NCI-H2171 treated with DMSO at 0.1 percent for 48 hours (cell line): ENCODE measurements at places on chromosomes 11 and 22.

GRCh38 chr11:59154610-59155009 is 12.0 kb downstream of the FAM111A start:
- DNase-seq = no peak

GRCh38 chr11:120090411-120090810 is 47.5 kb downstream of the TRIM29 start:
- DNase-seq = no peak

DNA sequence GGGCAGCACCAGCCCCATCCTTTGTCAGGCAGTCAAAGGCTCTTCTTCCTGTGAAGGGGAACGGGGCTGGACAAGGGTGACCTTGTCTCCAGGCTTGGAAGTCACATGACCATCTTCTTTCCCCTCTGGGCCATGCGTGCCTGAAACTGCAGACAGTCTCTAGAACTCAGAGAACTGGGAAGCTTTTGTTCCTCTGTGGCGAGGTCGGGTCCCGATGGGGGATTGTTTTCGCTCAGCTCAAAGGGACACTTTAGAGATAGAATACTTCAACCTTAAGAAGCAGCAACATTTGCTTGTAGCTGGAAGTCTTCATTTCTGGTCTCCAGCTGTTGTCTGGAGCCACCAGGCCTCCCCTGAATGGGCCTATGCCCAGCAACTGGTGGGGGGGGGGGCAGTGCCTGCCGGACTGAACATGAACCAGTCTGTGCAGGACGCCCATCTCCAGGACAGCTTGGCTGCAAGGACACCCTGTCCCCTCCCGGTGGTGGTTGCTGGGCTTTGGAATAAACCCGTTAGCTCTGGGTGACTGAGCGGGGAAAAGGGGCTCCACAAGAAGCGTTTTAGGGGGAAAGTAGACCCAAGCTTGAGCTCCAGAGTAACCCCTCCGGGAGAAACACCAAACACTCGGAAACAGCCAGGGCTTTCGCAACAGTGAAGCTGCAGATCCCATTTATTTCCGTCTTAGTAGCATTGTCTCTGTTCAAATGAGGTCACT is 55.7 kb upstream of the EMID1 start:
- no peak for DNase-seq

GRCh38 chr22:28017558-28017820 is 98.4 kb upstream of the PITPNB start:
- no peak for DNase-seq

- DNase-seq = no peak
Measured at GRCh38 chr11:2578929-2579270, 120.9 kb downstream of the KCNQ1OT1 start.

DNA sequence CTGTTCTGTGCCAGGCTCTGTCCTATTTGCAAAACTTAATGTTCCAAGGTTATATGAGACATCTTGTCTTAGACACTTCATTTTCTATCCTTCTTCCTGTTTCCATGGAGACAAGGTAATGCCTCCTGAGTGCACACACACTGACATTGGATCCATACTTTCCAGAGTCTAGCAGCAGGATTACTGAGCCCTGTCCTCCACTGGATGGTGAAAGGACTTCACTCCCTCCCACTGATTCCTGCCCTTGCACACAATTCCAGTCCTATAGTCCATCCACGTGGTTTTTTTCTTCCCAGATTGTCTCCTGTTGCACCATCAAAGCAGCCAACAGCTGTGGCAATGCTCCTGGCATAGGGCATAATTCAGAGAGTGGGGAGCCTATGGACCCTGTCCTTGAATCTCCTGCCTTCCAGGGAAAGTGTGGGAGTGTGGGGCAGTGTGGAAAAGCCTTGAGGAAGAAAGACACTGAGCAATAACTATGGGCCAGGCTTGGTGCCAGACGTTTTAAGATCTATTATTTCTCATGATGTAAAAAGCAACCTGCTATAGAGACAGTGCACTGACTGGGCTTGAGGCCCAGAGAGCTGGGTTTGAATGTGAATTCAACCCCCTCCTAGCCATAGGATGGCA is 31.3 kb downstream of the SERPINH1 start:
- DNase-seq = peak; percentile 12

DNA sequence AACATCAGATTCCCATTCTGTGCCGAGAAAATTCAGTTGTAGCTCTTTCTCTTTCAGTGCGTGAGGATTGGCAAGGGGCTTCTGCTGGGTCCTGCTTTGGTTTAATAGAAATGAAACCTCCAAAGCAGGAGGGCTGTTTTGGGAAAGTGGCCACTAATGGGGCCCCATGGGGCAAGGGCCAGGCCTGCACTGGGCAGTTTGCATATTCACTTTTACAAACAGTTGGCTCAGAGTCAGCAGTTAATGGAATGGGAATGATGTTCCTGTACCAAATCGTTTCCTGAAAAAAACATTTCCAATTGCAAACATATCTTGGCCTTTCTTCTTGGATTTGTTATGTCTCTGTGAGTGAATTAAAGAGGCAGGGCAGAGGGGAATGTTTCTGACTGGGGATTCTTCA is 92.1 kb downstream of the PARVA start:
- no peak for DNase-seq

DNA sequence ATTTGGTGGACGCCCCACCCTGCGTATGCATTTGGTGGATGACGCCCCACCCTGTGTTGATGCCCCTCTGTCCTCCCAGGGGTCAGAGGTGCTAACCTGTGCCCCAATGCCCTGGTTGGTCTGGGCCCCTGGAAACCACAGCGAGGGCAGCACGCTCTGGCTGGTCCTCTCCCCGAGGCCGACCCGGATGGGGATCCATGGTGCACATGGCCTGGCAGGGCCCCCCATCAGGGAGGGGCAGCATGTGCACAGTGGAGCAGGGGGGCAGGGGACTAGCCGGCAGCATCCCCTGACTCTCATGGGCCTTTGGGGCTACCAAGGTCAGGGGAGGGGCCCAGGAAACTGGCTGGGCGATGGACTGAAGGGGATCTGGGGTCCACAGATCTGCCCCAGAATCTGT is 7.6 kb upstream of the MUC5AC start:
- DNase-seq = no peak

- no peak for DNase-seq
Measured at GRCh38 chr11:77467993-77468392, 5.9 kb downstream of the PAK1 start.

- peak; percentile 22 for DNase-seq
Measured at GRCh38 chr22:24696551-24697001, 77.9 kb downstream of the PIWIL3 start.

DNA sequence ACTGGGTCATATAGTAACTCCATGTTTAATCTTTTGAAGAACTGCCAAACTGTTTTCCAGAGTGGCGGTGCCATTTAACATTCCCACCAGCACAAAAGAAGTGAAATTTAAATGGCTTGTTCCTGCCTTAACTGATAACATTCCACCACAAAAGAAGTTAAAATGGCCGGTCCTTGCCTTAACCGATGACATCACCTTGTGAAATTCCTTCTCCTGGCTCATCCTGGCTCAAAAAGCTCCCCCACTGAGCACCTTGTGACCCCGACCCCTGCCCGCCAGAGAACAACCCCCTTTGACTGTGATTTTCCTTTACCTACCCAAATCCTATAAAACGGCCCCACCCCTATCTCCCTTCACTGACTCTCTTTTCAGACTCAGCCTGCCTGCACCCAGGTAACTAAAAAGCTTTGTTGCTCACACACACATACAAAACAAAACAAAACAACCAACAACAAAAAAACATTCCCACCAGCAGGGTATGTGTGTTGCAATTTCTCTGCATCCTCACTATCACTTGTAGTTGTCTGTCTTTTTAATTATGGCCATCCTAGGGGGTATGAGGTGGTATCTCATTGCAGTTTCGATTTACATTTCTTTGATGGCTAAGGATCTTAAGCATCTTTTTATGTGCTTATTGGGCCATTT is 109.0 kb downstream of the FAR1 start:
- DNase-seq = no peak

GRCh38 chr22:36180038-36180880 is 19.7 kb upstream of the APOL3 start:
- DNase-seq = peak; percentile 22

- peak; percentile 26 for DNase-seq
Measured at GRCh38 chr11:13160806-13161205, 116.8 kb upstream of the BMAL1 start.

GRCh38 chr22:45237065-45237990 is 3.4 kb downstream of the KIAA0930 start:
- peak; percentile 49 for DNase-seq

DNA sequence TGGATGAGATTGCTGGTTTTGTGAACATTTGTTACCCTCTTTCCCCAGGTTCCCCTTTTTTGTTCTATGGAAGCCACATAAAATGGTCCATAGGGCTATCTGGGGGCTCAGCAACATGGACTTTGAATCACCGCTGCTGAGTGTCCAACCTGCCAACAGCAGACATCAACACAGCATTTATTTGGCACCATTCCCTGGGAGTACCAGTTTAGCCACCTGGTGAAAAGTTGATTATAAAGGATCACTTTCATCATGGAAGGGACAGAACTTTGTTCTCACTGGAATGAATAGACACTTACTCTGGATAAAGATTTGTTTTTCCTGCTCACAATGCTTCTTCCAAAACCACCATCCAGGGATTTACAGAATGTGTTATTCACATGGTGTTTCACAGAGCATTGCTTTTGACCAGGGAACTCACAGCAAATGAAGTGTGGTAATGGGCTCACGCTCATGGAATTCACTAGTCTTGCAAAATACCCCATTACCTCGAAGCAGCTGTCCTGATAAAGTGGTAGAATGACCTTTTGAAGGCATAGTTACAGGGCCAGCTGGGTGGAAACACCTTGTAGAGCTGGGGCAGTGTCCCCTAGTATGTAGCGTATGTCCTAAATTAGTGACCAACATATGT is 43.9 kb downstream of the ADM start:
- DNase-seq = no peak

DNA sequence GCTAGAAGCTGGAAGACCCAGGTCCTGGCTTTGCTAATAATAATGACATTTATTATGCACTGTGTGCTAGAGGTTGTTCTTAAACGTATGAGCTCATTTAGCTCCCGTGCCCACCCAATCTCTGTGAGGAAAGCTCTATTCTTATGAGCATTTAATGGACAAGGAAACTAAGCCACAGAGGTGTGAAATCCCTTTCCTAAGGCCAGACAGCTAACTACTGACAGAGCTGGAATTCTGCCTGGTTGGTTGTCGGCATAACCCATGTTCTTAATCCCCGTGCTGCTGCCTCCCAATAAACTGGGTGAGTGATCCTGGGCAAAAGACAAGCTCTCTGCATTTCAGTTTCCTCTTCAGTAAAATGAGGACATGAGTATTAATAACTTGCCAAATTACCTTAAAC is 49.4 kb downstream of the SNX19 start:
- DNase-seq = no peak

DNA sequence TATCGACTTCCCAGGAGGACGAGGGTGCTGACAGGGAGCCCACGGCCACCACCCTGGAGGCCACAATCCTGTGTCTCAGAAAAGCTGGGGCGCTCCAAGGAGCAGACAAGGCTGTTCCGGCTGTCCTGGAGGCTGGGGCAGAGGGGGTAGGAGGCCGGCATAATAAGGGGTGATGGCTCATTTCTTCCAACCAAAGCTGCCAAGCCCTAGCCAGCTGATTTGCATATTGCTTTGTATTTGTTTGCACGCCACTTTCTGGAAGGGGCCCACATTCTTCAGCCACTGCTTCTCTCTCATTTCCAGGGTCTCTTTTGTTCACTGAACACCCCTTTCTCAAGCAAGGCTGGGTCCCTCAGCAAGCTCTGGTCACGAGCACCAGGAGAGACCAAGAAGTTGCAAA is 4.7 kb downstream of the PDE2A start:
- no peak for DNase-seq

GRCh38 chr11:2389377-2390026 is 11.0 kb upstream of the TSSC4 start:
- DNase-seq = no peak

GRCh38 chr22:20992456-20993303 is 9.2 kb downstream of the THAP7 start:
- DNase-seq = no peak

- no peak for DNase-seq
Measured at GRCh38 chr11:64796047-64796756, 6.8 kb downstream of the MAP4K2 start.

DNA sequence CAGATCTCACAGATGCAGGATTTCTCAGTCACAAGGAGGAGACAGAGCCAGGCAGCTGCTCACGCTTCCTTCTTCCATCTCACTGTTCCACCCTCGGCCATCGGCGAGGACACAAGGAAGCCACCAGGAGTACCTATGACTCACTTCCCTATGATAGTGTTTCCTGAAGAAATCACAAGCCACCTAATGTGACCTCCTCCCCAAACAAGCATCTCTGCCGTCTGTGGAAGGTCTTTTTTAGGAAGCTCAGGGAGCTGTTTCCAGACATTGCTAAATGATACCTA is 672.7 kb downstream of the TBC1D22A start:
- peak; percentile 35 for DNase-seq

GRCh38 chr22:29700206-29700899 is 19.4 kb upstream of the CABP7 start:
- DNase-seq = peak; percentile 68

GRCh38 chr22:20793748-20794649 is 20.1 kb downstream of the SERPIND1 start:
- DNase-seq = no peak

DNA sequence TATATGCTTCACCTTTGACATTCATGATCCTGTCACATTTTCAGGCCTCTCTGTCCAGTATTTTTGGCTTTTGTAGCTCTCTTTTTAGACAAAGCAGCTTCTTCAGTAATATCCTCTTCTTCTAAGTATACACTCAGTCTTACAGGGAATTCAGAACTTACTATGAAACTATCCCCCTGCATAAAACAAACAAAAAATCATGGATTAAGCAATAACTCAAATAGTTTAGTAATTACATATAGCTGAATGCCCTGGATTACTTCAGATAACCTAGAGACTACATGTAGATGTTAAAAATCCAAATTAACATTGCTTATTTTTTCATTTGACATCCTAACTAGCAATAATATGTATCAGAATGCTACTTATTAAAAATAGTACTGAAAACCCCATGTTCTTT is 5.2 kb downstream of the TAF1D start:
- no peak for DNase-seq

GRCh38 chr11:22479971-22480720 is 142.0 kb downstream of the SLC17A6 start:
- no peak for DNase-seq

- no peak for DNase-seq
Measured at GRCh38 chr11:6319704-6320410, 444 bp downstream of the CAVIN3 start.

DNA sequence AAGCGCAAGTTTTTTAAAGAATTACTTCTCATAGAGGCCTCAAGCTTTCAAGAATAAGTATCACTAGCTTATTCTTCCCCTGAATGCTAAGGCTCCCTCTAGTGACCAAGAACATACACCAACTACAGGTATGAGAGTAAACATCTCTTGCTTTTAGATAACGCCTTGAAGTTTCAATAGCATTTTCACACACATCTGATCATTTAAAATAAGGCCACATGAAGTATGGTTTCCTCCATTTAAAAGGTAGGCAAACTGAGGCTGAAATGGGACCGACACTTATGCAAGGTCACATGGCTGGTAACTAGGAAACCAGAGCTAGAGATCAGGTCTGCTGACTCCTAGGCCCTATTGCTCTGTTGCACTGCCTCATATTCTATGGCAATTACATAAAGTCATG is 66.5 kb downstream of the CCDC34 start:
- DNase-seq = peak; percentile 72
